Dorsolateral prefrontal cortex (tissue), 122 donors: ENCODE measurements at places on chromosomes 4 and X. TPM values are rescaled to one million over a fixed set of nuclear protein-coding genes. Genes with fewer than 3 reads are reported as not detected.

The GC gene
- not detected for total RNA-seq

GRCh38 chr4:24765376-24765988 is 29.9 kb upstream of the SOD3 start:
- no peak for DNase-seq

The USP17L27 gene
- total RNA-seq, result not detected

DNA sequence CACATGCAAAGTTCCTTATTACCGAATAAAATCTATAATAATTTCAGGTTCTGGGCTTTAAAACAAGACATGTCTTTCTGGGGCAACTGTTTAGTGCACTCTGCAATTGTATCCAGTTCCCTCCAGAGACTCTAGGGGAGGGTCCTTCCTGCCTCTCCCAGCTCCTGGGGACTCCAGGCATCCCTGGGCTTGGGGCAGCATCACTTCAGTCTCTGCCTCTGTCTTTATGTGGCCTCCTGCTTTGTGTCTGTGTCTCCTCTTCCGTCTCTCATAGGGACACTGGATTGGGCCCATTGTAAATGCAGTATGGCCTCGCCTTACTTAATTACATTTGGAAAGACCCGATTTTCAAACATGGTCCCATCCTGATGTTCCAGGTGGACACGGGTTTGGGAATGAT is 10.9 kb upstream of the ASMTL start:
- no peak for DNase-seq

The SAGE1 gene
- total RNA-seq, result 0.59 TPM

DNA sequence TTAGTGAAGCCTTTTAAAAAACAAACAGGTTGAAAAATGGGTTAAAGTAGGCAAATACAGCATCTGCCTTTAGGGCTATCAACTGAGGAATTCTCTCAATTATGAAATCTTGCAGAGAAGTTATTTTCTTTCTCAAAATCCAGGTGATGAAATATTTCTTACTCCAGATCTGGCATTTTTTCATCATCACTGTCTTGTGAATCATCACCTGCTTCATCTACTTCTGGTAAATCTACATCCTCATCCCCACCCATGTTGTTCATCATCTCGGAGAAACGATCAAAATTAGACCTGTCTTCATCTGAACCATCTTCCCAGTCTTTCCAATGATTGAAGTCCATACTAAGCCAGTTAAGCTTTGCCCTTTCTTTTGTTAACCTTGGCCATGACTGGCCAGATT is 33.3 kb upstream of the HPF1 start:
- DNase-seq, result no peak

- no peak for DNase-seq
These were observed 16.6 kb downstream of the SOWAHB start for GRCh38 chr4:76881375-76881774.

The SNCA gene
- total RNA-seq, result 283 TPM

The TMPRSS11F gene
- not detected for total RNA-seq

The PAK3 gene
- 59.8 TPM for total RNA-seq

The ARHGAP36 gene
- total RNA-seq, result 2.7 TPM

- no peak for DNase-seq
These were observed 14.1 kb downstream of the PAPSS1 start for GRCh38 chr4:107705742-107706556.

GRCh38 chr4:183370786-183371185 is 48.6 kb upstream of the CLDN24 start:
- no peak for DNase-seq

The SLC6A14 gene
- not detected for total RNA-seq

DNA sequence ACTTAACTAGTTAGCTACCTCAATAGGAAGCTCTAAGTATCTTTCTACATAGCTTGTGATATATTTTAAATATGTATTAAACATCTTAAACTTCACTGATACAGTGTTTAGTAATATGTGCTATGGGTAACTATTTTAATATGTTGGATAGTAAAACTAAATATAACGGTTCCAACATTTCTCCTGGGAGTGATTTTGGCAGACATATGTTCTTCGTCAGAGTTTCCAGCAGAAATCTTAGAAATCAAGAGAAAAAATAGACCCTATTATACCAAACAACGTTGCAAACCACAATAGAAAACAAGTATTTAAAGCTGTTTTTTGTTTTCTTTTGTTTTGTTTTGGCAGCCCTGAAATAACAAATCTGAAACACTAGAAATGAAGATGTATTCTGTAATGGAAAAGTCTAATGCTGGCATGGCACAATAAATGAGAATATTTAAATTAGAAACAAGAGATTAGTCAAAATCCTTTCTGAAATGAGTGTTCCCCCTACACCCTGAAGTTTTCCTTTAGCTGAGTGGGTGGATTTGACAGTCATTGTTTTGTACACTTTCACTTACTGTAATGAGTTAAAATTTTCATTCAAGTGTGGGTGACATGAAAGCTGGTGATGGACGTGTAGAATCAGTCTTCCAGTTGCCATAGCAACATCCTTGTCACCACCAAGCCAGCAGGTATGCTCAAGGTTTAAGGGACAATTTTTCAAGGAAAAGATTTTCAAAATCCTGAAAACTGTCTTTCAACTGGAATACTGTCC is 233.5 kb downstream of the SCFD2 start:
- no peak for DNase-seq

DNA sequence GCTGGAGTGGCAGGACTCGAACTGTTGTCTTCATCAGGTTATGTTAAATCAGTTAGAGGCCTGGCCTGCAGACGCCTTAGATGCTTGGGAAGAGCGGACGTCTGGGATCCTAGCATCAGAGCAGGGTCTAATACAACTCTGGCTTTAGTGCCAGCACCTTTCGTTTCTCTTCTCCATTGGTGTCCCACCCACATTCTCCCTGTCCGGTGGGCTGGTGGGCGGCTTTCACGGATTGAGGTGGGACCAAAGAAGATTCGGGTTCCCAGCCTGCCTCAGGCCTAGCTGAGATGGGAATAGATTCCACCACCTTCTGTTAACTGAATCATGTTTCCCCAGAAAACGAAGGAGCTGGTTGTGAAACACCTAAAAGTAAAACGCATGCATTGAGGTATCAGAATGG is 939 bp downstream of the PDK3 start:
- DNase-seq, result no peak

DNA sequence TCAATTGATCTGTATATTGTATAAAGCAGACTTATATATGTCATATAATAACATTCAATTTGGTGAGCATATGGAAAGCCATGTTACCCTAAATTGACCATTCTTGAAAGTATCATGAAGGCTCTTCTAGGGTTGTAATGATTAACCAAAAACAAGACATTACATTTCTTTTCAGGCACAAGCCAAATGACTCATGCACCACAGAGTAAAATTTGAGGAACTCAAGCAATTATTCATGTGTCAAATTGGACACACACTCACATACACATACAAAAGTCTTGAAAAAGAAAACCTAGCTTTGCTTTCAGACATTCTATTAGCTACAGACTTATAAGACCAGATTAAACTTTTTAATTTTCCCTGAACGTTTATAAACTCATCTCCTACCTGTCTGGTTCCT is 146.5 kb upstream of the PCDH18 start:
- DNase-seq, result no peak

The RADX gene
- 6.5 TPM for total RNA-seq

GRCh38 chrX:55167124-55167803 is 52.9 kb upstream of the PAGE5 start:
- DNase-seq, result no peak

The NPY1R gene
- 33.3 TPM for total RNA-seq
